Right kidney (tissue), 9 donors: ENCODE measurements at places on chromosomes 2 and 18.

DNA sequence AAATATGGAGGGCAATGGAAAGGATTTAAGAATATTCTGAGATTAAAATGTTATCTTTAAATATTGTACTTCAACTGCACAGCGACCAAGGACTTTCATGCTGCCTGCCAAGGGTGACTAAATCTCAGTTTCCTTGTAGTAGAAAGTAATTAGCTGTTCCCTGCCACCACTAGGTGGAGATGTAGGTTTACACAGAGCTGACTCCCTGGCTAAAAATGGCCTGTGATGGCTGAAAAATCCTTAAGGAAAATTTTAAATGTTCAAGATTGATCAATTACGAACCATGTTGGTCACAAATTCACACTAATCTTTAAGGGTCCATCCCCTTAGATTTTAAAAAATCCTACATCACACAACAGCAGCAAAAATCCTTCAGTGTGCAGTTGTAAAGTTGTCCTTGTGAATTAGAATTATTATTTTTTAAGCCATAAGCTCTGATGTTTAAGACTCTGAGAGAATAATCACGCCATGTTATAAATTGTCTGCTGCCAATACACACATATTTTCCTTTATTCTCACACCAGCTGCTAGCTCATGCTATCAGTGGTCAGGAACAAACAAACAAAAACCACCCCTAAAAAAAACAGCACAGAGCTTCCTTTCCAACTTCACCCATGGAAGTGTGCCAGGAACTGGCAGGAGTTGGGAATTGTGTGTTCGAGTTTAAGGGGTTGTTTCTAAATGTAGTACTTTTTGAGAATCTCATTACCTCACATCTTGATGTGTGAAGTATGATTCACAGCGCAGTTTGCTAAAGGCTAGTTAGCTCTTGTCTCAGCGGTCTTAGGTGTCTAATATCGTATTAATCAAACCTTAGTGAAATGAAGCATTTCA lies 399.8 kb downstream of the TMEM182 start:
- peak; percentile 18 for DNase-seq

- DNase-seq, result no peak
These were observed 232.8 kb downstream of the PIK3C3 start for GRCh38 chr18:42187611-42188380.

DNA sequence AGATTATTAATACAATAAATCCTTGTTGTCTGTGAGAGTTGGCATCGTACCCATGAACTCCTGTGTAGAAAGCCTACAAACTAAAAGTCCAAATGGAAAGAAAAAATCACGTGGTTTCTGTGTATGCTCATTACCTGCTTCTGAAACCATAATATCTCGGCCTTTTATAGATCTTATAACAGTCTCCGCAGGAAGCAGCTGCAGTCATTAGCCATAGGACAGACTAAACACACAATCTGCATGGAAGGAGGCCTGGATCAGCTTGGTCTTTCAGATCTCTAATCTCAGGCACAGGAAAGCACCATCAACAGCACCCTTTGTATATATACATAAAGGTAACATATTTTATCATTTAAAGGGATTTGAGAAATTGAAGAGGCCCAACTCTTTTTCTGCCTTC lies 508.9 kb upstream of the TCF4 start:
- DNase-seq, result no peak

DNA sequence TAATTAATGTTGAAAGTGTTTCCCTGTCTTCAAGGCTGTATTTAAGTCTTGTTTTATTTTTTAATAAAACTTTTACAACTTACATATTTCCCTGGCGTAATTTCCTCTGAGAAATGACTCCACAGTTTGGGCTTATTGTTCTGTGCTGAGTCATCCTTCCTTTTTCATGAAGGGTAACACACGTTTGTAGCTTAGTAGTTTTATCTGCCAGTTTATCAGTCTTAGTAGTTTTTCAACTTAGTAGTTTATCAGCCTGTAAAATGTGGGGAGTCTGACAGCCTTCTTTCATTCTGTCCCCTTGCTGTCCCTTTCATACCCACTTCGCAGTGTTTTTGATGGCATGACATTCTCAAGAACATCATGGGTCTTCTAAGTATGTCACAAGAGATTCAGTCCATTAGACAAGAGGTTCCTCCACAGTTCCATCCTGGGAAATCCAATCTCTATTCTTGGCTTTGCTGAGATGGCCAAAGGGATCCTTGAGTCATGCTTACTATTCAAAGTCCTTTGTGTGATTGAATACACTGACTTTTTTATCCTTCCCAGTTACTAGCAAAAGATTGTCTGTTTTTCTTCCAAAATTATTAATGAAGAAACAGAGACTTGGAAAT lies 60.0 kb upstream of the SGPP2 start:
- DNase-seq, result no peak

DNA sequence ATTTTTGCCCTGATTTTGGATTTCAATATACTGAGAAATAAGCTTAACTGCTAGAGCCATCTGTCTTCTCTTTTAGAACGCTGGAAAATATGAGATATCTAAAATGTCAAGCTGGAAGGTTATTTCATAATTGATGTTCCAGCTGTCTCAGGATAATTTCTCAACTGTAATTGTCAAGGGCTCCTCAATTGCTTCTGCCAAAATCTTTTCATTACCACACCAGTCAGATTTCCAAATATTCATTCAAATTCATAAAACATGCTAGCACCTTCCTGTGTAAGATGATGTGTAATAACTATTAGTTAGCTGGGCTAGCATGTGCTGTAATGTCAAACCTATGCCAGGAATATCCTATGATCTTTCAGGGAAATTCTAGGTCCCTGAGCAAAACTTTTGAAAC lies 88.1 kb downstream of the TNFRSF11A start:
- DNase-seq, result no peak

DNA sequence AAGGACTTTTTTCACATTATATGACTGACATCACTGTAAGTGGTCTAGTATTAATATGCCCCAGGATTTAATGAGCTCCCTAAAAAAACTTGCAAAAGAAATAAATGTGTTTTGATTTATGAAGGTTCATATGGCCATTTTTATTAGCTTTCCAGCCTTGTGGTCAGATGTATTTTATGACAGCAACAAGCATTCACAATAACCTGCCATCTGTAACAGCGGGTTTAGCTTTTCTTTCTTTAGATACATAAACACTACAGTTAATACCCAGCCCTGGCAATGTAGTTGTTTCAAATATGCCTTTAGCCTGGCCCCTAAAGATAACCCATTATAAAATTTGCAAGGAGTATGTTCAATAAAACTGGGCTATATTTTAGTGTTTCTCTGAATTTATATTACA lies 1063.8 kb downstream of the SOCS6 start:
- DNase-seq, result peak; percentile 10

DNA sequence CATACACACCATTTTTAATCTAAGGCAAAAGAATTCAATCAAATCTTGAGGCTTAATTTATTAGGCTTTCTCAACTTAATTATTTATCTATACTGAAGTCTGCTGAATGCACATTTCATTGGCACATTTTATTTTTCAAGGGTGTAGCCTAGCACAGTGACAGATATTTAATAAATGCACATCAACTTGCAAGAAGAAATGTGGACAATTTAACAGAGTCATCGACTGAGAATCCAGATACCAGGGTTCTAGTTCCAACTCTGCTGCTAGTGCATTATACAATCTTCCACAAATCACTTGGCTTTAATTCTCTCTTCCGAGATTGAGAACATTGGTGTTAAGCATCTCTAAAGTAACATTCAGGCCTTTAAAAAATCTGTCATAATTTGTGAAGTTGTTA lies 88.5 kb upstream of the RBBP8 start:
- DNase-seq, result no peak

DNA sequence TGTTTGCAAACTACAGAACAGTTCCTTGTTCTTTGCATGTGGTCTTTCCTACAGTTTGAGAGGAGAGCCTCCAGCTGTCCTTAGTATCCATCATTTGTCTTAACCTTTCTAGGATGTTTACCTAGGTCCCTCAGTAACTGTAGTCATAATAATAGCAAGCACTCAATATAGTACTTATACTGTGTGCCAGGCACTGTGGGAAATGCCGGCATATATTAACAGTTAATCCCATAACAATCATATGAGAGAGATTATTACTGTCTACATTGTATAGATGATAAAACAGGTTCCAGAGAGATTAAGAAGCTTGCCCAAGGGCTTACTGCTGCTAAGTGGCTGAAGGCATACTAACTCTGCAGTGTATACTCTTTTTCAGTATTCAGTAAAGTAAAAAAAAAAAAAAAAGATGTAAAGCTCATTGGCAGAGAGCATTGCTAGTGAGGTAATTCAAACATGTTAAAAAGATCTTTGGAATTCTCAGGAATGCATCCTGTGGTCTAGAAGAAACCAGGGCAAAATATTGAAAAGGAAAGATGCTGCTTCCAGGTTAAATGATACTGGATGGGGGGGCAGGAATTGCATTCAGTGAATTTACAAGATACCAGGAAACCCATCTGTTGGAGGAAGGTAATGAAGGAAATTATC lies 72.3 kb downstream of the SPTBN1 start:
- no peak for DNase-seq

DNA sequence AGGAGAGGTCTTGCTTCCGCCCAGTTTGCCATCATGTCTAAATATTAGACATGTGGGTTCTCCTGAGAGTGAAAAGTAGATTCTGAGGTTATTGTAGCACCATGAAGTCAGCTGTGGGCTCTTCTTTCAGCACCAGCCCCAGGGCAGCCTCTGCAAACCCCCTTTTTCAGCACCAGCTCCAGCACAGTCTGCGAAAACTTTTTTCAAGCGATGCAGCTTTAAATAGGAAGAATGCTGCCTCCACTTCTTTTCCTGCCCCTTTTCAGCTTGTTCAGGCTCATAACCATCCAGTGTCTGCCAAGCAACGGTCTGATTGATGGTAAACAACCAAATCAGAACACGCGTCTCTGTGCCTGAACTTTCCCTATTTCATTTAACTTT lies at the start of gene COL5A2:
Gene COL5A2, minus strand, starts transcription at position 192 of the 381 bp plus-strand sequence. Its CDS starts 157 bp downstream, at position 35.
- DNase-seq, result no peak

DNA sequence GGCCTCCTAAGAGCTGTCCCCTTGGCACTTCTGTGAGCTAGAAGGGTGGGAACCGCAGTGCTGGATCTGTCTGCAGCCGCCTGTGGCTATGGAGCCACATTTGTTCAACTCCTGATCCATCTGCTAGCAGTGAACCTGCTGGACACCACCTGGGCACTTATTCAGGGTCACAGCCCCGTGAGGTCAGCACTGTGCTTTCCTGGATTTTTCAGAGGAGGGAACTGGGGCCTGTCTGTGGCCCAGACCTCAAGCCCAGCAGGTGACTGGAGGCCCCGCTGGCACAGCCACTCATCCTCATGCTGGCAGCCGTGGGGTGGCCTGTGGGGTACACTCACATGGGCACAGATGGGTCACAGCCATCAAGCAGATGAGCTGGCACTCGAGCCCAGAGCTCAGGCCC lies 155.3 kb downstream of the TFCP2L1 start:
- DNase-seq, result no peak

DNA sequence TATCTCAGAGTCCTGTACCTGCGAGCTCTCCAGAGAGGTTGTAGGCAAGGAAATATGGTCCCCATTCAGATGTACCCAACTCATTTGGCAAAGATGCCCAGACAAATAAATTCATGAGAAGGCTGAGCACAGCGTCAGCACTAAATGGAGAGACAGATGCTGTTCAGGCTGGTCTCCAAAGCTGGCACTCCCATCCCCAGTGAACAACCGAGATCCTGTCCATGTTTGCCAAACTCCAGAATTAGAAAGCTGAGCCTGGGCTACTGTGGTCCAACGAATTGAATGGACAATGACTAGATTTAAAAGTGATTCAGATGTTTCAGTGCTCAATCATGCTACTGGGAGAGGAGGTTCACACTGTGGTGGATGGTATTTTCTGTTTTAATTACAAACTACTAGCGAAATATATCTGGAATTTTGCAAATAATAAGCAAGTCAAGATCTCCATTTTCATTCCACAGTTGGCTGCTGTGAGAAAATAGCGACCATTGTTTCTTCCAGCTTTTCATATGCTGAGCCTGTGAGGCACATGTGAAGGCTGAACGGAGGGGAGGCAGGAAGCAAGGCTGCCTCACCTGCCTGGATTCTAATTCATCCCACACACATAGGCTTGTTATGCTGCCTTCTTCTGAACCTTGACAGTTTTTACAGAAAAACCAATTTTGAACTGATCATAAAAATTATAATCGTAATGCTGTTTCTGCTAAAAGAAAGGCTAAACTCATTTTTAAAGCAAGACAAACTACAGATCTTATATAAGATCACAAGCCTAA lies 22.6 kb upstream of the DAPL1 start:
- no peak for DNase-seq

DNA sequence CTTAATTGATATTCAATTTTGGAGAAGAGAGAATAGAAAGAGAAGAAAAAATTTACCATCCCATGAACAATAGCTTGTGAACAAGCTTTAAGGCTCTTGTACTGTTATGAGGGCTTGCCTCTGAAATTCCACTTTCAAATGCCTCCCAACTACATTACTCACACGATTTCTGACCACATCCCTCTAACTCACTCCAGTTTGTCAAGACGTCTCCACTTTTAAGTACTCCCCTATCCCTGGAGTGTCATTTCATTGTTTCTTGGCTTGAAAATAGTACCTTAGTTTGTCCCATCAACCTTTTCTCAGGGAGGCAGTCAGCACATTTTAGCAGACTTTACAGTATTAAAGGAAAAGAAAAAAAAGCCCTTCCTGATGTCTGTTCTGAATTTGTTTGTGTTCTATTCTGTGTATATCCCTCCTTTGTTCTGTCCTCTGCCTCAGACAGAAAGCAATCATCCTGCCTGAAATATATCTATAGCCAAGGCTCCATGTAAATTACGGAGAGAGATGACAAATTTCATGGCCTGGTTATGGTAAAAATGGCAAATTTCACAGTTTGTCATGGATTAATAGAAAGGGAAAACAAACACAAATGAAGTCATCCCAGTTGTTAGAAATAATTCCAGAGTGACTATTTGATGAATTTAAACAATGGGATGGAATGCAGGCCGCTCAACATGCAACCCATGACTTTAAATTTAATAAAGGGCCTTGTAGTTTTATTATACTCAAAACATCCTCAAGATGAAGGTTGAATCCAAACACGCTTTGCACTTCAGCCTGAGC lies 228.8 kb downstream of the ETAA1 start:
- DNase-seq, result no peak

DNA sequence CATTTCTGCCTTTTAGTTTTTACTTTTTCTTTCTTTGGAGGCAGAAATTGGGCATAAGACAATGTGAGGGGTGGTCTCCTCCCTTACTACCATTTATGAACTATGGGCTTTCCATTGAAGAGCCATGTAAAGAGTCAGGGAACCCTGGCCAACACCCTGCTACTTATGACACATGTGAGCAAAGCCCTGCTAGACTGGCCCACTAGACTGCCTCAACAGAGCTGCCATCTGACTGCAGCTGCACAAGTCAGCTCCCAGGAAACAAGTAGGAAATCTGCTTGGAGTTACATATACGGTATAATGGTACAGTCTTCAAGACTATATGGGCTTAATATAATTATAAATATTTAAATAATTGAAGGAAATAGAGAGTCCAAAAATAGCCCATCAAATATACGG lies 816.8 kb downstream of the TRIB2 start:
- no peak for DNase-seq
